ENCODE measurements at places on chromosomes 2 and 18.

DNA sequence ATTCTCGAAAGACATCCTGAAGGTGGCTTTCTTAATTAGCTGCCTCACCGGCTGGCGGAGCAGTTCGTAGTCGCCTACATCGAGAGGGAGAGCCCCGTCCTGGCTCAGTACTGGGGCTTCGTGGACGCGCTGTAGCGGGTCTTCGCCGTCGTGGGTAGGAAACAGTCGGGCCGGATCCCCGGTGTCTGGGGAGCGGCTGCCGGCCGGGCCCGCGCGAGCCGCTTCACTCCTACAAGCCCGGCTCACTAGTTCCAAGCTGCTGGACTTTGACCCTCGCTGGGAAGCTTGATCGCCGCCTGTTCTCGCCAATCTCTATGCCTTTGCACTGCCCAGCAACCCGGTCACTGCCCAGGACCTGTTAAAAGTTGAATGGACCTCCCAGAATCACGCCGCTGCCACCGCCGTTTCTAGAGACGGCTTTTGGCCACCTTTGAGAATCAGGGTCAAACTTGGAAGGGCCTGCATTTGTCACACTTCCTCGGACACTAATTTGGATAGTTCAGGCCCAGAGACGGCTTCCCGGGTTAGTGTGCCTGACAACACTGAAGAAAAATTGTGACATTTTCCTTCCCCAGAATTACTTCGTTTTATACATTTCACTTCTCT is 41.4 kb upstream of the AKAIN1 start:
- DNase-seq: peak; percentile 8

DNA sequence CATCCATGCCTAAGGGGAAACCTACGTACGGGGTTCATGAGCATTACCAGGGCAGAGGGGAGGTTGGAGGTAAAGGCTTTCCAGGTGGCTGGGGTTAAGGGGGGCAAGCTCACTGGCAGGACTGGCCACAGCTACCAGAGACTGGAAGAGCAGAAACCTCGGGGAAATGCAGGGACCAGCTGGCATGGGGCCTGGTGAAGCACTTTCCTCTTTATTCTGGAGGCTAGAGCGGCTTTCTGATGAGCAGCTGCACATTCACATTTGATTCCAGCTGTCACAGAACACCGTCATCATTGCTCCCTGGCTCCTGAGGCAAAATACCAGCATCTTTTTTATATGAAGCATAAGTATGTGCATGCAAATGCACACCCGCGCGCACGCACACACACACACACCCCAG is 28.7 kb upstream of the LRRC30 start:
- no peak for DNase-seq

DNA sequence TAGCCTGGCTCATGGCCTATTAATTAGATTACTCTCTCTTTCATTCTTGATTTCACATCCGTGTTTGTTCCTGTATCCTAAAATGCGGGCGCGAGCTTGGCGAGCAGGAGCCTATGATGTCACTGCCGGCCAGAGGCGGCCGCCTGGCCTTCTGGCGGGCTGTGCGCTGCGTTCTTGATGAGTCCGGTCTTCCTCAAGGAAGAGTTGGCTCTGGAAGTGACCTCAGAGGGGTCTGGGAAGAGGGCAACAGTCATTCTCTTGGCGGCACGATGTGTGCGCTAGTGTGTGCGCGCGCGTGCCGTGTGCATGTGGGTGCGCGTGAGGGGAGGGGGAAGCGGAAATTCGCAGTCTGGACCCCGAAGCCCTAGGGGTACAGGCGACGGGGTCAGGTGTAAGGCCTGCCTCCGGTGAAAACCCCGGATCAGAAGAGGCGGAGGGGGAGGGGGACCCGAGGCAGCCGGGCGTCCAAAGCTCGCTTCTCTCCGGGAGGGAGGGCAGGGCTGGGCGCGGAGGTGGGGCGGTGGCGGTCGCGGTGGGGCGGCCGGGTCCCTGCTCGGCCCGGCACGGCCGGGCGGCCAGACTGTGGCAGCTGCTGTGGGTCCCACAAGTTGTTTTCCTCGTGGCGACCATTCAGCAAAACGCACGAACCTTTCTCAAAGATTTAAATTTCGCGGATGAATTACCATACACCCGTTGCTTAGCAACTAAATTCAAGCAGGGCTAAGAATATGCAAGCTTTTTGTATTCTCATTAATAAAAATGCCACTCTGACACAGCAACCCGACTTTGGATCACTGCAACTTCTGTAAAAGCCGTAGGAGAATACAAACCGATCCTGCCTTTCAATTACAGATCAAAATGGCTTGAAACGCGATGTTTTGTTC is 8.4 kb downstream of the POU3F3 start:
- DNase-seq: no peak

GRCh38 chr2:206212673-206213513 is 53.2 kb downstream of the EEF1B2 start:
- no peak for DNase-seq

GRCh38 chr2:16709769-16710168 is 44.1 kb upstream of the CYRIA start:
- no peak for DNase-seq

DNA sequence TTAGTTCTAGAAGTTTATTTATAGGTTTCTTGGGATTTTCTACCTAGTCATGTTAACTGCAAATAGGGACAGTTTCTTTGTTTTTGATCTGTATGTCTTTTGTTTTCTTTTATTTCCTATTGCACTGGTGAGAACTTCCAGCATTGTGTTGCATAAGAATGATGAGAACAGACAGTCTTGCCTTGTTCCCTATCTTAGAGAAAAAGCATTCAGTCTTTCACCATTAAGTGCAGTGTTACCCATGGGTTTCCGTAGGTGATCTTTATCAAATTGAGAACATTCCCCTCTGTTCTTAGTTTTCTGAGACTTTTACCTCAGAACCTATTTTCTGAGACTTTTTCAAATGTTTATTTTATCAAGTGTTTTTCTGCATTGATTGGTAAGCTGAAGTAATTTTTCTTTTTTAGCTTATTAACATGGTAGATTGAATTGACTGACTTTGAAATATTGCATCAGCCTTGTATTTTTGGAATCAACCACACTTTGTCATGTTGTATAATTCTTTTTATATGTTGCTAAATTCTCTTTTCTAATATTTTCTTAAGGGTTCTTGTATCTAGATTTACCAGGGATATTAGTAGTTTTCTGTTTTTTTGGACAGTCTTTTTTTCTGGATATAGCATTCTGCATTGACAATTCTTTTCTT is 17.2 kb downstream of the MFSD6 start:
- no peak for DNase-seq

Measured in GM19239 (cell line).